ENCODE measurements at places on chromosomes 2 and 18. TPM values are rescaled to one million over a fixed set of nuclear protein-coding genes. Genes with fewer than 3 reads are reported as not detected.

- no peak for DNase-seq
These were observed 60.8 kb downstream of the SLC40A1 start for GRCh38 chr2:189519631-189520387.

MCM6 gene
- 2.7 TPM for total RNA-seq

MFSD6 gene
- 1.7 TPM for total RNA-seq

DNA sequence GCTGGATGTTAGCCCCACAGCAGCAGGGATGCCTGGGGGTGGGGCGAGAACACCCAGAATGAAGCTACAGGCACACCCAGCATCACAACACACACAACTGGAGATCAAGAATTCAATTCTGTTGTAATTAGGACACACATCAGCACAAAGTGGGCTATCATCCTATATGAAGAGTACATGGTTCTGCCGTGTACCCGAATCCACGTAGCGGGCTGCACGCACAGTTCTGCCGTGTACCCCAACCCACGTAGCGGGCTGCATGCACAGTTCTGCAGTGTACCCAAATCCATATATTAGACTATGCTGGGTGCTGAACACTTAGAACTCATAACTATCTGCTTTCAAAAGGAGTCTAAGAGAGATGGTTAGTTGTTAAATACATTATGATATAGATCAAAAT is 86.5 kb downstream of the EIPR1 start:
- no peak for DNase-seq

DNA sequence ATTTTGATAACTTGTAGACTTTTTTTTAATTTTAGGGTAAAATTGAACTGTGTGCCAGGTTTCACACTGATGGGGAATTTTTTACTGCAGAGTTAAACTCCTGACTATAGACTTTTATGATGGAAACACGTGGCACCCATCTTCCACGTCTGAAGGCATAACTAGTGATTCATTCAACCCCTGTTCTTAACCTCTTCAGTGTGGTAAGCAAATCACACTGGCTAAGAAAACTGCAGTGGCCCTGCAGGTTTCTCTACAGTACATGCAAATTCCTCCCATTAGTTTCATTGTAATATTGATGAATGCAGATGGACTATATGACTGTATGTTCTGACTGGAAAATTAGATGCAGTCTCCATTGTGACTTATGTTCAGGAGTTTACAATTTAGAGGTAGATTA is 47.2 kb downstream of the SMAD4 start:
- no peak for DNase-seq

ZC3H8 gene
- 3.4 TPM for total RNA-seq

AQP12A gene
- total RNA-seq, result not detected

DNA sequence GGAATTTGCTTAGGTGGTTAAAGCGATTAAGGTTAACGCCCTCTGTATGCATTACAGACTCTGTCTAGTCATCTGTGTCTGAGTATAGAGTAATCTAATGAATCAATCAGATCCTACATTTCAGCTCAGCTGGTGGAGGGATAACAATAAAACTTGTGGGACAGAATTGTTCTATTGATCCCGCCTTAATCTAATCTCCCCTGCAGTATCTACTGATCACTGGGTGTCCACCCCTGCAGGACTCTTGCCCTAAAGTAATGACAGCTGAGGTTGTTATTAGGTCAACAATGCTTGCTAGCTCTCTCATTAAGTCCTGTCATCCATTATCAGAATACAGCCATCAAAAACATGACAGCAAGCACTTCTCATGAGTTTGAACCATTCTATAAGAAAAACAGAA is 462.6 kb upstream of the TMEFF2 start:
- no peak for DNase-seq

DNA sequence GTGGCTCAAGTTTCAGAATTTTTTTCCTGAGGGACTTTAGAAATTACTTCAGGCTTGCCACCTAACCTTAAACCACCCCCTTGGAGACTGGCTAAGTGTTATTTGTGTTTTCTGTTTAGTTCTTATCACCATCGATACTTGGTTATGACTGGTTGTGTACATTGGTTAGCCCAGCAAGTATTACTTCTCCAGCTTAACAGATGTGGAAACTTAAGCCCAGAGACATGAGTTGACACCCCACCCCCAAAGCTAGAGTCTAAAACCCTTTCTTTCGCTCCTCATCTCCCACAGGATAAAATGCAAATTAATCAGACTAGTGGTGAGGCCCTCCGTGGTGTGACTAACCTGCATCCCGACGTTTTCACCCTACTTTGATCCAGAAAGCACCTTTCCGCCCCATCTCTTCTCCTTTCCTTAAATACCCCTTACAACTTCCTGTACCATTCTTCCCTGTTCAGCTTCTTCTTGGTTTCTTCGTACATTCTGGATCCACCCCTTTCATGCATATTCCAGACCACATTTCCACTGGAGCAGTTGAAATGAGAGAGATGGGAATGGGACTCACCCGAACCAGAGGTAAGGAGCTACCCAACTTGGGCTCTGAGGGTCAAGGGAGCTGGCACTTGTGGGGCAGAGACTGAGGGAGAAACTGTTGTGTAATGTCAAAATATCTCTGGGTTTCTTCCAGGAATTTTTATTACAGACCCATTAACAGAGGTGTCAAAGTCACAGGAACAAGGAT is 819 bp upstream of the MAP3K2 start:
- DNase-seq, result no peak

ALK gene
- total RNA-seq, result not detected

GRCh38 chr2:48530033-48530811 is at the start of gene STON1:
Gene STON1 (plus strand): TSS chr2:48530154. CDS start chr2:48580634, 50,480 bp downstream.
- DNase-seq, result peak; percentile 51

DNA sequence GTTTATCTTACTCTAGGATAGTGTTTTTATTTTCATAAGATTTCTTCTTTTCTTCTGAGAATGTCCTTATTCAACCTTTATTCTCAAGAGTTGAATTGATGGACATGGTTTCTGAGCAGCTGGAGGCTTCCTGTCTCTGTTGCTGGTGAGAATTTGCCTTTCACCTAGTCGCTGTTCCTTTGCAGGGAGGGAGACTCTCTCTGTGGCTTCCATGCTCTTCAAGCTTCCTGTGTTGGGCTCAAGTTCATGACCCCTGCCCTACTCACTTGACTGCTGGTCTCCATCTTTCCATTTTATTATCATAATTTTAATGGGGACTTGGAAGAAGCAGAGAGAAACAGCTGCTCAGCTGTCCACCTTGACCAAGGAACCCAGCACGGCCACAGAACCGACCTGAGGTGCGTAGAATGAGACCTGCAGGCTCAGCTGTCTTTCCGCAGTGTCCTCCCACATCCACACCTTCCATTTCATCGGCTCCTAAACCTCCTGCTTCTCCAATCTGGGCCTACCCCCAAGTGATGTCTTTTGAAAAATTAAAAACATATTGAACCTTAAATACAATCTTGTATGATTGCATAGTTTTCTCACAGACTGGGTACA is 24.2 kb downstream of the TMEM18 start:
- DNase-seq, result no peak

GPR45 gene
- not detected for total RNA-seq

- DNase-seq, result no peak
These were observed 19.0 kb downstream of the TPGS2 start for GRCh38 chr18:36809590-36810381.

GRCh38 chr2:30866974-30867373 is 59.7 kb upstream of the CAPN13 start:
- no peak for DNase-seq

DNA sequence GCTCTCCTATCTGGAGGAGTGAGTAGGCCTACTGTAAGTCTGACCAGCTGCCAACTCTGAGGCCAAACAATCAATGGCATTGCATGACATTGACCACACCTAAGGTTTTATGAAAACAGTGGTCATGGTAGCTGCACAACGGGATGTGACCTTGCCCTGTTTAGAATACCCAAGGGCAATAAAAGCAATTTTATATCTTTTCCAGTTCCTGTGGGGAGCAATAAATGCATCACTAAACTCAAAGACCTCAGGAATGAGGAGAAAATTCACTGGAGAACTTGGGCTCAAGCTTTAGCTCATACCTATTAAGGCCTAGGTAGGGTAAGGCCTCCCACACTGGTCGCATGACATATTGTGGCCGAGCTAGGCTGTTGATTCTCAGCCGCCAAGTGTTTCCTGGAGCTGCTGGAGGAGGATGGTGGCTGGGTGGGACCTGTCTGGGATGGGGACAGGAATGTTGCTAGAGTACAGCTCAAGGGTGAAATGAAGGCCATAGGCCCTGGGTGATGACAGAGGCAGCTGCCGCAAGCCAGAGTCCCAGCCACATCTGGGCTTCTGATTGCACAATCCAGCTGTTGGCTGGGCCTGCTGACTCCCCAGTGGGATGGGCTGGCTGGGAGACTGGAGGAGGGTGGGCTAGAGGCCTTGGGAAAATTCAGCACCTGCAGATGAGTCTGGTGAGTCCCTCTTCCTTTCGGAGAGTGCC is 313.7 kb downstream of the CYP26B1 start:
- no peak for DNase-seq

DNA sequence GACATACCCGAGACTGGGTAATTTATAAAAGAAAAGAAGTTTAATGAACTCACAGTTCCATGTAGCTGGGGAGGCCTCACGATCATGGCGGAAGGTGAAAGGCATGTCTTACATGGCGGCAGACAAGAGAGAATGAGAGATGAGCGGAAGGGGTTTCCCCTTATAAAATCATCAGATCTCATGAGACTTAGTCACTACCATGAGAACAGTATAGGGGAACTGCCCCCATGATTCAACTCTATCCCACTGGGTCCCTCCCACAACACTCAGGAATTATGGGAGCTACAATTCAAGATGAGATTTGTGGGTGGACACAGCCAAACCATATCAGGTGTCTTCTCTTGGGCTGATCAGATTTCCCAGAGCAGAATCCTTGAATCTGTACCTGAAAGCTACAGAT is 617.3 kb upstream of the ID2 start:
- DNase-seq, result no peak

DNA sequence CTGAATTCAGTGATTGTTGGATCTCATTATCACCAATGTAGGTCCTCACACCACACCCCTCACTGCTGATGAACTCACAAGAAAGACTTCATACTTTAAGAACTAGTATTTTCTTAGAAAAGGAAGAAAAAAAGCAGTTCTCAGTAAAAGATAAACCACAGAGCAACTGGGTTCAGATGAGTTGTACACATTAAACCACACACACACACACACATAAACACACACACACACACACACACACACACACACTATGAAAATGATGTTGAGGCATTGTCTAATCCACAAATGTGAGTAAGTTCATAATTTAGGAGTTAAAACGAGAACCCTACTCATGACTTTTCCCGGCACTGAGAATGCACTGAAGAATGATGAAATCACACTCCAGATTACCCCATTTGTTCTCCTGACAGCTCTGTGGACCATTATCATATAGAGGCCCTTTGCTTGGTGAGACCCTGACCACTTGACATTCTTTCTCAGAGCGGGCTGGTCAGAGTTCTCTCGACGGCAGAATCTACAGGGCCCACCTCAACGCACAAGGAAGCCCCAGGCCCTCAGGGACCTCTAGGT is 106.2 kb downstream of the BCL2 start:
- DNase-seq, result no peak

DNA sequence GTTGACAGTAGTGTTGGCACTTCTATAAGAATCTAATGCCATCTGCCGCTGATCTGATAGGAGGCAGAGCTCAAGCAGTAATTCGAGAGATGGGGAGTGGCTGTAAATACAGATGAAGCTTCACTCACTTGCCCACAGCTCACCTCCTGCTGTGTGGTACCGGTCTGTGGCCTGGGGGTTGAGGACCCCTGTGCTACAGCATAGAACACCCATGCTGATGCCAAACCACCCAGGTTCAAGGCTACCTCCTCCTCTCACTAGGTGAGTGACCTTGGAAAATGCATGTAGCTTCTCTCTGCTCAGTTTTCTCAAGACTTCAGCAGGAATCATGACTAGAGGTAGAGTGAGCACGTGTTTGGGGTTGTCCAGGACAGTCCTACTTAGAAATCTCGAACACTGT is 263.4 kb downstream of the SH3BP4 start:
- no peak for DNase-seq

HOXD3 gene
- not detected for total RNA-seq

- no peak for DNase-seq
These were observed 100.6 kb upstream of the APCDD1 start for GRCh38 chr18:10353791-10354190.

DNA sequence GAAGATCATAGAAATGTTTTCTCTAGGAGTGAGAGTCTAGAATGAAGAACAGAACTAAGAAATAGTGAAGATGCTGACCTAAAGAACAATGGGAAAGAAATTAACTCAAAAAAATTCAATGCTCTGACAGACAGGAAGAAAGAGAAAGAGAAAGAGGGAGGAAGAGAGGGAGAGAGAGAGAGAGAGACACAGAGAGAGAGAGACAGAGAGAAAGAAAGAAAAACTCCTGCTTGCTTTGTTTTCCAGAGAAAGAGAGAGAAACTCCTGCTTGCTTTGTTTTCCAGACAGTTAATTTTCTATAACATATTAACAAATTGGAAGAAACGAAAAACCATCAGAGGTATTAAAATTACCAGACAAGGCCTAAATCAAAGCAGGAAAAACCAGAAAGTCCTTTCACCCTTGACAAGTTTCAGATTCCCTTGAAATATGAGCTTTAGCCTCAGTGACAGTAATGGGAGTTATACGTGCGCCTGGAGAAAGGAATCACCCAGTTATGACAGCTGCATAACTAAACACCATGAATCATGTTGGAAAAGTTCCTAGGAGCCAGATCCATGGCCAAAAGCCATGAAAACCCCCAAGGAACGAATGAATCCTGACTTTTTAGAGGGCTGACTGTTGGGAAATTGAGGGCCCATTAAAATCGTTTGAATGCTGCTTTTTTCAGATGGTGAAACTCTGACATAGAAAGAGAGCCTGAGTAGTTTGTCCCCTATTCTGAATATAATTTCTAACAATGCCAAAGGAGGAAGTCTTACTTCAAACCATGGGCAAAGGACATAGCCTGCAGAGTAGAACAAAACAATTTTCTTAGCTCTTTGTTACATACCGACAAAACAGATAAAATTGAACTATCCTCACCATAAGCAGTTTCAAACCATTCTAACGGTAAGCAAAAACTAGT is 228.6 kb upstream of the CHST9 start:
- DNase-seq, result no peak

DNA sequence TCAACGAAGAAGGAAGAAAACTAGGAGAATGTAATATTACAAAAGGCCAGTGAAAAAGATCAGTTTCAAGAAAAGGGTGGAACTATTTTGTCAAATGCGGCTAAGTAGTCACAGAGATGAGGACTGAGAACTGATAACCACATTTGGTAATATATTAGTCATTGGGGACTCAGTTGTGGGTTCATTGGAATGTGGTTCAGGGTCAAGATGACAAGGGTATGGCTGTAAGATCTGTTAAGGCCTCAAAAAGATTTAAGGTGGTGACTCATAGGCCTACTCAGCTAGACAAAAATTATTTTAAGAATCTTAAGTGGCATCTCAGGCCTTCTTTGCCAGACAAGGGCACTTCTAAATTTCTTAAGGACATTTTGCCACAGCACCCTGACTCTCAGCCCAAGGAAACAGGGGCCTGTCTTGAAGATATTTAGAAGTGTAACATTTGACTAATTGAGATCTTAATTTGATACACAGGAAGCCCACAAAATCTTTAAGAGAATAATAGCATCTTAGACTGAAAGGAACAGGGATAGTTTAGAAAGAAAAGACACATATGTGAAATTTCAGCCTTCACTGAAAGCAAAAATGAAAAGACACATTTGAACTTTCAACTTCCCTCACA is 81.3 kb downstream of the STRADB start:
- DNase-seq, result no peak

Data from right lobe of liver (tissue), 6 donors.